ENCODE measurements at places on chromosomes 2 and 18. TPM values are rescaled to one million over a fixed set of nuclear protein-coding genes. Genes with fewer than 3 reads are reported as not detected.

GRCh38 chr2:239806276-239806675, 218.9 kb downstream of the NDUFA10 start:
- H3K4me1 ChIP-seq = no peaks in the 10 kb centered on the region
- H3K36me3 ChIP-seq = no peaks in the 10 kb centered on the region
- DNase-seq = no peak
- H3K4me3 ChIP-seq = no peak overlapping the region
- no peak overlapping the region for H3K27ac ChIP-seq

The LOXHD1 gene
- not detected for polyA plus RNA-seq

The TM4SF20 gene
- not detected for polyA plus RNA-seq

The RAD51AP2 gene
- not detected for polyA plus RNA-seq

GRCh38 chr2:136920652-136921333, 155.4 kb downstream of the THSD7B start:
- no peak for DNase-seq
- H3K36me3 ChIP-seq = no peaks in the 10 kb centered on the region
- H3K27me3 ChIP-seq = no peaks in the 10 kb centered on the region
- H3K4me1 ChIP-seq = no peaks in the 10 kb centered on the region

DNA sequence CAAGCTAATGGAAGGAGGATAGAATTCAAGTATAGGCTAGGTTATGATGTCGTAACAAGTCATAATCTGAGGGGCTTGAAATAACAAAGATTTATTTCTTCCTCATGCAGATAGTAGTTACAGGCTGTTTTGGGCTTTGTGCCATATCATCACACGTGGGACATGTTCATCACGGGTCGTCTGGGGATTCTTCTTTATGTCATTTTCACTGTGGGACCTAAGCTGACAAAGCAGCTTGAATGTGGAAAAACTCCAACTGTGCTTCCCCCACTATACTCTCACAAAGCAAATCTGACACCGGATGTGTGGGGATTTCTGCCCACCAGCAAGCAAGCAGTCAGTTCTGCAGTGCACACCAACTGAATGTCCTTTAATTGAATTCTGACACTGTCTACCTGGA, 124.8 kb downstream of the LTBP1 start:
- H3K4me1 ChIP-seq = no peaks in the 10 kb centered on the region
- no peak overlapping the region for H3K4me3 ChIP-seq
- H3K27me3 ChIP-seq = no peaks in the 10 kb centered on the region
- no peak for DNase-seq

All from naive thymus-derived CD8-positive, alpha-beta T cell (primary cell).